Occipital lobe (tissue), 3 donors: ENCODE measurements at places on chromosomes 2 and 18. TPM values are rescaled to one million over a fixed set of nuclear protein-coding genes. Genes with fewer than 3 reads are reported as not detected.

GRCh38 chr2:53247956-53248735, 519.5 kb upstream of the CHAC2 start:
- DNase-seq, result no peak

DNA sequence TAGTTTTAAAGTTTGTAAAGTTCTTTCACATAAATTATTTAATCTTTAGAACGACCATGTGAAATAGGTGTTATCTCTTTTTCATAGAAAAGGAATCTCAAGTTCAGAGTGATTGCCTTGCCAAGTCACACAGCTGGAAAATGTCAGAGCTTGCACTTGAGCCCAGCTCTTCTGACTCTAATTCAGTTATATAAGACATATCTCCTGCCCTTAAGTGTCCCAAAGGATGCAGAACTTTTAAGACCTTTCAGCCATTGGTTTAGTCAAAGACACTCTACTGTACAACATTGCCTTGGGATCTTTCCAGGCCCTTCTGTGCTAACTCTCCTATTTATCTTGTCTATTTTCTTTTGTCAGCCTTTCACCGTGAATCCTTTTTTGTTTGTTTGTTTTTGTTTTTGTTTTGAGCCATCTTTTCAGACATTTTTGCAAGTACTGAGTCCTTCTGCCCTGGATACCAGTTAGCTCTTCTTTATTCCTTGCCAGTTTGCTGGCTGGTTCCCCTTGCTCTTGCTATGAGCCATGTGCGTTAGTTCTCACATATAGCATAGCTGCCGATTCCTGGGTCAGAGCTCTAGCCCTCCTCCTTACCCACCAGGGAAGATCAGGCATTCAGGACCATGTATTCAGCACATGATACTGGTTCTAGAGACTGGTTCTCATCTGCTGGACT, 160.0 kb upstream of the MYO3B start:
- no peak for DNase-seq

The NT5C1B gene
- not detected for total RNA-seq

- no peak for DNase-seq
These were observed 25.5 kb downstream of the LNPK start for GRCh38 chr2:175976391-175977157.

GRCh38 chr18:12463191-12463590, 55.5 kb downstream of the PRELID3A start:
- DNase-seq, result no peak

DNA sequence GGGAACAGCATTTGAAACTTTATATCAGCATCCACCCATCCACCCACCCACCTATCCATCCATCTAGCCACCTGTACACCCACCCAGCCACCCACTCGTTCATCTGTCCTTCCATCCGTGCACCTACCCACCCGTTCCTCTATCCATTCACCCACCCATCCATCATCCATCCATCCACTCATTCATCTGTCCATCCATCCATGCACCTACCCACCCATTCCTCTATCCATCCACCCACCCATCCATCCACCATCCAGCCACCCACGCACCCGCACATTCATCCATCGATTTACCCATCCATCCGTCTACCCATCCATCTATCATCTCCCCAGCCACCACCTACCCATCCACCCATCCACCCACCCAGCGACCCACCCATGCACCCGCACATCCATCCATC, 24.8 kb downstream of the LDLRAD4 start:
- DNase-seq, result no peak
